ENCODE measurements at places on chromosomes 4 and X.
A peak's percentile ranks its signal among the peaks of the same experiment; 100 is the strongest.

- no peak for DNase-seq
Measured at GRCh38 chr4:52585379-52585778, 73.7 kb downstream of the USP46 start.

DNA sequence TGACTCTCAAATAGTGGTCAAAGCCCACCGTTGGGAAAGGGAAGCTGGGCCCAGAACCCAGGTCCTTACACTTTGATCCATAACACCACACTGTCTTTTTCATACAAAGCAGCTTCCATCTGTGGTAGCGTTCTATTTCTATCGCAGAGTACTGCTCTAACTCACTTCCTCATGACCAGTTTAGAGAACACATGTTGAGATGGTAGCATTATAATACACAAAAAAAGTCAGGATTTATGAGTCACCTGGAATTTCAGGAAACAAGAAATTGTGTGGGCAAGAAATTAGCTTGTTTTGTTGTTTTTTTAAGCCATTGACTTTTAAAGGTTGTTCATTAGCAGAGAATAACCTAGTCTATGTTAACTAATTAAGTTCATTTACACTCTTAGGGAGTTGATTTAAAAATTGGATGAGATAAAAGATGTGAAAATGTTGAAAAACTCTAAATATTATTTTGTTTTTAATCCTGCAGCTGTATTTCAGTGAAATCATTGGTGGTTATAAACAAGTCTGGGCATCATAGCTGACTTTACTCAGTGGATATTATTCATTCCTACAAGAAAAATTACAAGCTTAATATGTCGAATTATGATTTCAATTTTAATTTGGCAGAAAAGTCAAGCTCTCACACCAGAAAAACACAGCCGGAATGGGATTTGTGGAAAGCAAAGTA, 1011.1 kb upstream of the HS3ST1 start:
- DNase-seq = no peak

DNA sequence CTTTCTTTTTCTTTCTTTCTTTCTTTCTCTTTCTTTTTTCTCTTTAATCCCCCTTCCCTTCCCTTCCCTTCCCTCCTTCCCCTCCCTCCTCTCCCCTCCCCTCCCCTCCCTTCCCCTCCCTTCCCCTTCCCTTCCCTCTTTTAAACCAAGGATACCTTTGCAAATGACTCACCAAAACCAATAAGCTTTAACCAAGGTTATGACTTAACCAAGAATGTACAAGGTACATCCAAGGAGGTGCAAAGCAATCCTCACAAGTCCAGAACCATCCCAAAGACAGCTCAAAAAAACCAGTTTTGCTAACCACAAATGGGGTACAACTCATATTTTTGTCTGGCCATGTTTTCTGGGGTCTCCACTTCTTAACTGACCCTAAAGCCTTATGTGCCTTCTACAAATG, 174.7 kb upstream of the PPP1R2C start:
- DNase-seq = no peak

DNA sequence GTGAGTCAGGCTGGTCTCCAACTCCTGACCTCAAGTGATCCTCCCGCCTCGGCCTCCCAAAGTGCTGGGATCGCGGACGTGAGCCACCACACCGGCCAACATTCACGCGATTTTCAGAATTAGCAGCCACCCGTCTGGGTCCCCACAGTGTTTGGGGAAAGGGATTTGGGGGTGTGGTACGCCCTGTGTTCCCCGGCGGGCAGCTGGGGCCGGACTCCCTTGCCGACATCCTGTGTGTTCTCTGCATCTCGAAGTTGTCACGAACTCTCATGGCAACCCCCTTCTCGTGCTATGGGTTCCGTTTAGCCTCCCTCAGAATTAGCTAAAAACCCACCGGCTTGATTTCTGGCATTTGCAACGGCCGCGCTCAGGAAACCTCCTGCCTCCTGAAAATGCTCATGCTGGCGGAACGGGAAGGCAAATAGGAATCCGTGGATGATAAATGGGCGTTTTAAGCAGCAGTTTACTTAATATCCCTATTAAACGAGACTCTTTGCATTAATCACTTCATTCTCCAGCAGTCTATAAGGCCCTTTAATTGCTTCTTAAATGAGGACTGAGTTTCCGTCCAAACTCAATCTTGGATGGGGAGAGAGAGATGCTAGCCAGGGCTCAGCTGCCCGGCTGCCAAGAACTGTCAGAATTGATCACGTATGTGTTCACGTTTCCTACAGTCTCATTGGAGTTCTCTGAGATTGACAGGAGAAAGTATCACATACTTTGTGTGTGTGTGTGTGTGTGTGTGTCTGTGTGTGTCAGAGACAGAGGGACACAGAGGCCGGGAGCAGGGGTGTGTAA, 78.9 kb upstream of the PPP2R3B start:
- DNase-seq = no peak

DNA sequence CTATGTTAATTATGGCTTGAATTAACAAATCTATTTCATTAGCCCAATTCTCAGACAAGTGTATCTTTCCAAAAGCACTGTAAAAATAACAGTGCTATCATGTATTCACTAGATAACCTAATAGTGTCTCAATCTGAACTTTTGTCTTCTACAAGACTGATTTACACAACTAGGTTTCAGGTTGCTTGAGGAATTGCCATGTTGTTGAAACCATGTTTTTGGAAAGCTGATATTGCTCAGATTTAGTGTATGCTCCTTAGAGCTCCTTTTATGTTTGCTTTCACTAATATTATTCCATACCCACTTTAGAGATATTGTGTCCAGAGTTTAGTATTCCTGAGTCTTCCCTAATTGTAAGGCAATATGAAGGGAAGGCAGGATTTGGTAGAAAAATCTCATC, 70.6 kb downstream of the GPAT3 start:
- DNase-seq = no peak

- DNase-seq = no peak
Measured at GRCh38 chrX:110012818-110013485, 10.0 kb downstream of the TMEM164 start.

DNA sequence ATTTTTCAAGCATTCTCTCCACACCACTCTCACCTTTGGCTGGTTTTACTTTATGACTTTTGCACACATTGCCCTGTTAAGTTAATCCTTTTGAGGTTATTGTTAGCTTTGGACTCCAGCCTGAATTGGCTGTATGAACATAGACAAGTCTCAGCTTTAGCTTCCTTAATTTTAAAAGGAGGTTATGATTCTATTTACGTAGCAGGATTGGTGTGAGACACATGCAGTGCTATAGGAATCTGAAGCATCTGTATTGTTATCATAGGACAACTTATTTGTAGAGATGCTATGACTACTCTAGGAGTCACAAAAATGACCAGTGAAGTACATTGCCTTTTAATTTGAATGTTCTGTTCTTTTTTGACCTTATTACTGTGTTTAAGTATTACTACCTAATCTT, 15.7 kb downstream of the PGAM4 start:
- DNase-seq = peak; percentile 6

GRCh38 chr4:61489927-61490326, 289.8 kb downstream of the ADGRL3 start:
- DNase-seq = no peak

GRCh38 chr4:154164931-154165839, 326.4 kb downstream of the DCHS2 start:
- peak; percentile 74 for DNase-seq

GRCh38 chrX:96002431-96002830, 682.2 kb upstream of the DIAPH2 start:
- no peak for DNase-seq

GRCh38 chrX:17944833-17945497, 83.9 kb upstream of the RAI2 start:
- no peak for DNase-seq

GRCh38 chr4:22339491-22339890, 176.4 kb downstream of the ADGRA3 start:
- no peak for DNase-seq

- no peak for DNase-seq
Measured at GRCh38 chr4:98433691-98434090, 172.5 kb downstream of the RAP1GDS1 start.

DNA sequence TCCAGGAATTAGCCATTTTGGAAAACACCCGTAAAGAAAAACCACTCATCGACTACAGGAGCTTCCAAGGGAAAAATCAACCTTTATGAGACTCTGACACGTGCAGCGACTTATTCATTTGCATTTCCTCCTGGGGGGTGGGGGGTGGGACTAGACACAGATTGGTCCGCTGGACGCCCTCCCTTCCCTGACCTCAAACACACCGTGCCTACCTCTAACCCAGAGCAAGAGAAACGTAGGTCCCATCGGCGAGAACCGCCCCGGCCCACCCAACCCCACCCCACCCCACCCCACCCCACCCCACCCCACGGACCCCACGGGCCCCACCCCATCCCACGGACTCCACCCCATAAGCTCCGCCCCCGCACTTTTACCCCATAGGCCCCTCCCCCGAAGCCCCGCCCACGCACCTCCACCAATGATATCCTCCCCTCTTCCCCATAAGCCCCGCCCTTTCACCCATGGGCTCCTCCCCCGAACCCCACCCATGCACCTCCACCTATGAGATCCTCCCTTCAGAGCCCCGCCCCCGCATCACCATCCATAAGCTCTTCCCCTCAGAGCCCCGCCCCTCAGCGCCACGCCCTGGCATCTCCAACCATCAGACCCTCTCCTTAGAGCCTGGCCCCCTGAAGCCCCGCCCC, 1.1 kb downstream of the GTPBP6 start:
- no peak for DNase-seq

DNA sequence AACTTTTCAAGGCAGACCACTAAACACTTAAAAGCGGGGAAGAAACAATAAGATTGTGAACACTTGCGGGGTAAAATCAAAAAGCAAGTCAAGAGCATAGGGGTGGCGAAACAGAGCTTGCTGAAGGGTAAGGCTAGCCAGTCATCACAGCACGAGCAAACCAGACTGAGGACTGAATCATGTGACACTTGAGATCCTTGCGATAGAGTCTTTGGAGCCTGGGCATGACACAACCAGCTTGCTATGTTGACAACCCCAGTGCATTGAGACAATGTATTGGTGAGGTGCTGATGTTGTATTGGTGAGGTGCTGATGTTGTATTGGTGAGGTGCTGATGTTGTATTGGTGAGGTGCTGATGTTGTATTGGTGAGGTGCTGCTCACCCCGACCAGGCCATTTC, 72.3 kb downstream of the SLIT2 start:
- DNase-seq = peak; percentile 3
